ENCODE measurements at places on chromosomes 13 and 19.
A peak's percentile ranks its signal among the peaks of the same experiment; 100 is the strongest.

GRCh38 chr13:52848455-52849195 is at the start of gene PCDH8:
Gene PCDH8 (minus strand): TSS chr13:52848640. CDS start chr13:52848436, 204 bp downstream.
- DNase-seq = no peak

GRCh38 chr19:38033658-38034491 is 126.9 kb downstream of the SIPA1L3 start:
- no peak for DNase-seq

- no peak for DNase-seq
These were observed 1941.6 kb upstream of the PRR20A start for GRCh38 chr13:55199134-55199533.

- DNase-seq = no peak
These were observed 15.8 kb upstream of the OR7A17 start for GRCh38 chr19:14901675-14902260.

DNA sequence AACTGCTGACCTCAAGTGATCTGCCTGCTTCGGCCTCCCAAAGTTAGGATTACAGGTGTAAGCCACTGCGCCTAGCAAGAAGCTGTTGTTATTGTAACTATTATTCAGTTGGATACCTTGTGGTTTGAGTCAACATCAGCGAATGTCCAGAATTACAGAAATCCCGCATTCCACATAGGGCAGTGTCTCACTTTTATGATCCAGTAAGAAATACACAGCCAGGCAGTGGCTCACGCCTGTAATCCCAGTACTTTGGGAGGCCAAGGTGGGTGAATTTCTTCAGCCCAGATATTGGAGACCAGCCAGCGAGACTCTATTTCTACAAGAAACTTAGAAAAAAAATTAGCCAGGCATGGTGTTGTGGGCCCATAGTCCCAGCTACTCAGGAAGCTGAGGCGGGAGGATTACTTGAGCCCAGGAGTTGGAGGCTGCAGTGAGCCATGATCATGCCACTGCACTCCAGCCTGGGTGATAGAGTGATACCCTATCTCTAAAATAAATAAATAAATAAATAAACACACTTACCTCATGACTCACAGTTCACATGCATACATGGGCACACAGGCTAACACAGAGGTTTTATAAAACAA is 43.8 kb downstream of the SPTBN4 start:
- no peak for DNase-seq

DNA sequence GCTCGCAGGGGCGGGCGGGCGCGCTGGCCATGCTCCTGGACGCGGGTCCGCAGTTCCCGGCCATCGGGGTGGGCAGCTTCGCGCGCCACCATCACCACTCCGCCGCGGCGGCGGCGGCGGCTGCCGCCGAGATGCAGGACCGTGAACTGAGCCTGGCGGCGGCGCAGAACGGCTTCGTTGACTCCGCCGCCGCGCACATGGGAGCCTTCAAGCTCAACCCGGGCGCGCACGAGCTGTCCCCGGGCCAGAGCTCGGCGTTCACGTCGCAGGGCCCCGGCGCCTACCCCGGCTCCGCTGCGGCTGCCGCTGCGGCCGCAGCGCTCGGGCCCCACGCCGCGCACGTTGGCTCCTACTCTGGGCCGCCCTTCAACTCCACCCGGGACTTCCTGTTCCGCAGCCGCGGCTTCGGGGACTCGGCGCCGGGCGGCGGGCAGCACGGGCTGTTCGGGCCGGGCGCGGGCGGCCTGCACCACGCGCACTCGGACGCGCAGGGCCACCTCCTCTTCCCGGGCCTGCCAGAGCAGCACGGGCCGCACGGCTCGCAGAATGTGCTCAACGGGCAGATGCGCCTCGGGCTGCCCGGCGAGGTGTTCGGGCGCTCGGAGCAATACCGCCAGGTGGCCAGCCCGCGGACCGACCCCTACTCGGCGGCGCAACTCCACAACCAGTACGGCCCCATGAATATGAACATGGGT is 599 bp downstream of the ZIC2 start:
- no peak for DNase-seq

DNA sequence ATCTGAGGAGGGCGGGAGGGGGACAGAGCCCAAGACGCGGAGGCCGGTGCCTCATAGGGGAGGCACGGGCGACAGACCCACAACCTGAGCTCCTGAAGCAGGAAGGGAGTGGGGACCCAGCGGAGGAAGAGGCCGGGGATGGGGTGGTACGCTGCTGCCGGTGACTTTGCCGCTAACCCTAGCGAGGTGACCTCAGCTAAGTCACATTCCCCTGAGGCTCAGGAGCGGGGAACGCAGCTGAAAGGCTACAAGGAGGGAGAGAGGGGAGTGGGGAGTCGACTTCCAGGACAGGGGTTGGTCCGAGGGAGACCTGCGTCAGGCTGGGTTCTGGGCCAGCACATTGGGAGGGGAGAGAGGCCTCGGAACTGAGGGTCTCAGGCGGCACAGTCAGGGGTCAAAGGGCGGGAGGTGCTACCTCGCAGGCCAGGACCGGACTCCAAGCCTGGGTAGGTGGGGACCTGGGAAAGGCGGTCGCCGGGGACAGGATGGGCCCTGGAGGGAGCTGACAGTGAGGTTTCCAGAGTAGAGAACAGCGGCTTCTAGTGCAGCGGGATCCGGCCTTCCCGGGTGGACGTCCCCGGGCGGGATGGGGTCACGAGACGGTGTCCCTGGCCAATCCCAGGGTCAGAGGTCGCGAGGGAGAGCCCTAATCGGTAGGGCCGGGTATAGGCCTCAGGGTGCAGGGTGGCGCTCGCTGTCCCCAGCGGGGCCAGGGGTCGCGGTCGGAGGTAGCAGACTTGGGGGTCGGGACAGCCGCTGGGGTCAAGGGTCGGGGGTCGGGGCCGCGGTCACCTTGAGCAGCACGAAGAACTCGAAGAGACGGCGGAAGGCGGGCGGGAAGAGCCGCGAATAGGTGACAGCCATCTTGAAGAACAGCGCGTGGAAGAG is 699 bp downstream of the TMEM259 start:
- DNase-seq = peak; percentile 60

GRCh38 chr19:54207983-54208783 is 7.5 kb downstream of the RPS9 start:
- peak; percentile 41 for DNase-seq

GRCh38 chr19:51467864-51468544 is 9.8 kb upstream of the SIGLEC8 start:
- no peak for DNase-seq

DNA sequence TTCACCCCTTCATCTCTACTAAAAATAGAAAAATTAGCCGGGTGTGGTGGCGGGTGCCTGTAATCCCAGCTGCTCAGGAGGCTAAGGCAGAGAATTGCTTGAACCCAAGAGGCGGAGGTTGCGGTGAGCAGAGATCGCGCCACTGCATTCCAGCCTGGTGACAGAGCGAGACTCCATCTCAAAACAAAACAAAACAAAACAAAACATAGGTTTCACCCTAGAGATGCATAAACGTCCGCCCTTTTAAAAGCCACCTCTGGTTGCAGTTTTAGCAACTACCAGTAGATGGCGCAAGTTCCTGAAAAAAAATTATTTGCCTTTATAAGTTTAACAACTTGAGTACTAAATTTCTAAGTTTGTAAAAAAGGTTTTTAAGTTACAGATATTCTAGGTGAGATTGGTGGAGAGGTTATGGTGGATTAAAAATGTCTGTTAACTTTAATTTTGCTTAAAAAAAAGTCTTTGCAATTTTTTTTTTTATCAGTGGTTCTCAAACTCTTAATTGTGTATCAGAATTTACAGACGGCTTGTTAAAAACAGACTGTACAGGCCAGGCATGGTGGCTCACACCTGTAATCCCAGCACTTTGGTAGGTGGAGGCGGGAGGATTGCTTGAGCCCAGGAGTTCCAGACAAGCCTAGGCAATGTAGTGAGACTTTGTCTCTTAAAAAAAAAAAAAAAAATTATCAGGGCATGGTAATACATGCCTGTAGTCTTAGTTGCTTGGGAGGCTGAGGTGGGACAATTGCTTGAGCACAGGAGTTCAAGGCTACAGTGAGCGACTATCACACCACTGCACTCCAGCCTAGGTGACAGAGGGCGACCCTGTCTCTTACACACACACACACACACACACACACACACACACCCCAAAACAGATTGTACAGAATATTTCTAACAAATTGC is 42.1 kb downstream of the NAA16 start:
- peak; percentile 64 for DNase-seq

- DNase-seq = no peak
These were observed 421 bp upstream of the KLF5 start for GRCh38 chr13:73058432-73058735.

- DNase-seq = no peak
These were observed 14.8 kb upstream of the F7 start for GRCh38 chr13:113090806-113091205.

GRCh38 chr19:18765224-18765623 is 25.9 kb downstream of the COMP start:
- DNase-seq = no peak

- DNase-seq = no peak
These were observed 6.4 kb upstream of the RASL11A start for GRCh38 chr13:27264181-27264580.

- no peak for DNase-seq
These were observed 3.6 kb downstream of the ANO8 start for GRCh38 chr19:17331045-17331558.

- DNase-seq = no peak
These were observed 16.4 kb downstream of the CARM1 start for GRCh38 chr19:10887616-10888367.

- DNase-seq = no peak
These were observed 724.6 kb downstream of the SLITRK5 start for GRCh38 chr13:88395804-88396203.

- DNase-seq = no peak
These were observed 90.3 kb downstream of the LHFPL6 start for GRCh38 chr13:39512687-39513086.

DNA sequence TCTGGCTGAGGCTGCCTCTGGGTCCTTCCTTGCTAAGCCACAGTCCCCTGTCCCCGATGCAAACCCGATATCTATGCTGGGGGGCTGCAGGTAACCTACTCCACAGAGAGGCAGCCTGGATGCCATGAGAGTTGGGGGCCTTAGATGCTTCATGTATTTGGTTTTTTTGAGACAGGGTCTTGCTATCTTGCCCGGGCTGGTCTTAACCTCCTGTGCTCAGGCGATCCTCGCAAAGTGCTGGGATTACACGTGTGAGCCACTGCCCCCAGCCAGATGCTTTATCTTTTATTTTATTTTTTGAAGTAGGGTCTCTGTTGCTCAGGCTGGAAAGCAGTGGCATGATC is 1.5 kb downstream of the ATCAY start:
- DNase-seq = no peak

DNA sequence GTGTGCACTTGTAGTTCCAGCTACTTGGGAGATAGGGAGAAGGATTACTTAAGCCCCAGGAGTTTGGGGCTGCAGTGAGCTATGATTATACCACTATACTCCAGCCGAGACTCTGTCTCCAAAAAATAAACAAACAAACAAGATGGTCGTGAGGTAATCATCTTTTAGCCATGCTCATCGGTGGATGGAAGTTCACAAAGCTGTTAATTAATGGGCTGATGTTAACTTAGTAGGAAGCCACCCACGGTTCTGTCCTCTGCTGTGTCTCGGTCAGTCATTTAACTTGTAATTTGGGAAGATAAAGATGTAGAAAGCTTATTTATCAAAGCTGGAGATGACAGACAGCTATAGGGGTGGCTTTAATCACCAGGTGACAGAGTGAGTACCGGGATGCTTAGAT is 64.9 kb downstream of the ARHGEF18 start:
- no peak for DNase-seq

DNA sequence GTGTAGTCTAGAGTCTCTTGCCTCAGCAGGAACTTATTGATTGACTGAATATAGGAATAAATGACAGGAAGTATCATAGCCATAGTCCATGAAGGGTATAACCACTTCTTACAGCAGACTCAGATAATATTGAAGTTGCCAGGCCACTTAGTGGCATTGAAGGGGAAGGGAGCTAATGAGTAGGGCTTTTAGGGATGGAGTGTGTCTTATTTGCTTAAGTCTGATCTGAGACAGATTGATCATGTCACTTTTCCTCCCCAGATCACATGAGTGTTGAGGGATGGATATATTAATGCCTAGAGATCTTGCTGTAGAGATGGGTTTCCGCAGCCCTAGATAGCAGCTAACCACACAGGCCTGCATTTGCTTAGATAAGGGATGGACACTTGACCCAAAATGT is 62.2 kb upstream of the NBEA start:
- no peak for DNase-seq

DNA sequence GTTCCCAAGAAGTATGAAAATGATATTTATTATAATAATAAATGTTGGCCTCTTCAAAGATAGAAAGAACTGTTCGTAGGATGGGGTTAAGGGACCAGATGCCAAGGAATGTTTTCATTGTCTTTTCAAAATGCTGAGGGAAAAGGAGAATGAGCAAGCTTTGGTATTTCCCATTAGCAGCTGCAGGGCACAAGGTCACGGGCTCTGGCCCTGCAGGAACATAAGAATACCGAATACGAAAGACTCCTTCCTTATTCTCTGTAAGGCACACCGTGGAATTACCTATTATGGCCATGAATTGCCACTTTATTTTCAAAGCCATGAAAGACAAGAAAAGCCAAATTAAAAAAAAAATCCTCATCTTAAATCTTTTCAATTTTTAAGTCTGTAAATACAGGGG is 49.6 kb upstream of the OLFM4 start:
- no peak for DNase-seq

DNA sequence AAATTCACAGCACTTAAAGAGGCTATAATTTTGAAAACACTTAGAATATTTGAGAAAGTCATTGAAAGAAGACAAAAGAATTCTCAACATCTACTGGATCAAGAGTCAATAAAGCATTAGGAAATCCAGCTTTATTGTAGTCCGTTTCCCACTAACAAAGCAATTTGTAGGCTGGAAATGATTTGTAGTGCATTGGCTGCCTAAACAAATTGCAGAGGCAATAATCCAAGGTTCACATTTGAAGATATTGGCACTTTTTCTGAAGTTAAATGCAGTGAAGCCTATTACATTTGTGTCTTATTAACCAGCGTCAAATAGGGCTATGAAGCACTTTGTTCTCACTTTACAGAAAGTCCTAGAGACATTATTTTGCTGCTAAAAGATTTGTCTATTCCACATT is 848.1 kb upstream of the SLITRK1 start:
- DNase-seq = no peak

Data from activated naive CD4-positive, alpha-beta T cell treated with anti-CD3 and anti-CD28 coated beads, Interleukin-2, amount 10 ng/mL, durations not matched to agents 7 days and 5 days (primary cell).